ENCODE measurements at places on chromosomes 4 and X. TPM values are rescaled to one million over a fixed set of nuclear protein-coding genes. Genes with fewer than 3 reads are reported as not detected.

GRCh38 chrX:3598709-3599108 lies 114.7 kb downstream of the PRKX start:
- DNase-seq: no peak

DNA sequence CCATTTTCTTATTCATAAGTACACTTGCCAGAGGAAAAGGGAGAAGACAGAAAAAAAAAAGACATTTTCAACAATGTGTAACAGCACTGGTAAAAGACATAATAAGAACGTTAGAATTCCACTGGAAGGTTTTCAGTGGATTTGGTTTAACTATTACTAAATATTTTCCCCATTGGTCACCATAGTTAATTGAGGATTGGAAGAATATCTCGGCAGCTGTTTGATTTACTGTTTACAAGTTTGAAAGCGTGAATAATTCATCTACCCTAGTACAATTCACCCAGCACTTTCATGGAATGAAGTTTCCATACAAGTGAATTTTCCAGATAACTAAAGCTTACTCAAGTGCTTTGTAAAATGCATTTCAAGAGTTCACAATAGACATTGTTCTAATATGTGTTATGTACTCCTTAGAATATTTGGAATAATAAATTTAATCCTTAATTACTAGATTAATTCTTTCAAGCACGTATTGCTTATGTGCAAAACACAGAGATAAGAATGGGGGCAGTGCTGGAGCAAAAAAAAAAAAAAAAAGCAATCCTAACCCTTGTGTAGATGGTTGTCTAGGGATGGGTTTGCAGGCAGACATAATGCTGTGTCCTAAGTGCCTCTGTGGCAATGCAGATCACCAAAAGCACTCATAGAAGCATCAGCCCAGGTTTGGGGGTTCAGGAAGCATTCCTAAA lies 57.1 kb downstream of the ENPEP start:
- no peak for DNase-seq

GRCh38 chr4:97121493-97121892 lies 1021.8 kb downstream of the STPG2 start:
- no peak for DNase-seq

GRCh38 chr4:165384598-165384997 lies 5.8 kb downstream of the CPE start:
- DNase-seq: no peak

GRCh38 chrX:17769701-17770269 lies 32.5 kb downstream of the SCML1 start:
- no peak for DNase-seq

DNA sequence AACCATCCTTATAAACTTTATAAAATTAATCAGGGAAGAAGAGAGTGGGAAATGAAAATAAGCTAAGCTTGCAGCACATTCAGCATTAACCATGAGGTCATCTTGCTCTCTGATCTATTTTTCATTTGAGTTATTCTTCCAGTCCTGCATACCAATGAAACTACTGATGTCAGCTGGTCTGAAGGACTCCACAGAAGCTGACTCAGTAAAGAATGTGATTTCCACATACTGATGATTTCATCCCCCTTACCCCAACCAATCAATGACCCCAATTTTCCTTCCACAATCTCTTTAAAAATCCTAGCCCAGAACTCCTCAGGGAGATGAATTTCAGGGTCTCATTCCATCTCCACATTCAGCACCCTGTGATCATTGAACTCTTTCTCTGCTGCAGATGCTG lies 18.8 kb upstream of the DSPP start:
- peak; percentile 80 for DNase-seq

The FGA gene
- total RNA-seq: not detected

The AKAP17A gene
- 23.0 TPM for total RNA-seq

All from mammary epithelial cell (primary cell).